ENCODE measurements at places on chromosomes 2 and 18. TPM values are rescaled to one million over a fixed set of nuclear protein-coding genes. Genes with fewer than 3 reads are reported as not detected.

RAB17 gene
- polyA plus RNA-seq: 4.1 TPM

KYNU gene
- 0.67 TPM for polyA plus RNA-seq

ACYP2 gene
- polyA plus RNA-seq: 27.6 TPM

NYAP2 gene
- 0.34 TPM for polyA plus RNA-seq

SPHKAP gene
- 29.8 TPM for polyA plus RNA-seq

MLPH gene
- polyA plus RNA-seq: 1.0 TPM

GPR39 gene
- 0.20 TPM for polyA plus RNA-seq

DES gene
- 5,672 TPM for polyA plus RNA-seq

NEU4 gene
- 7.0 TPM for polyA plus RNA-seq

PIK3C3 gene
- 33.9 TPM for polyA plus RNA-seq

MYO5B gene
- polyA plus RNA-seq: 1.6 TPM

LRRC30 gene
- polyA plus RNA-seq: 4.2 TPM

RPRM gene
- polyA plus RNA-seq: 1.9 TPM

MBOAT2 gene
- polyA plus RNA-seq: 78.3 TPM

REG3G gene
- polyA plus RNA-seq: not detected

TCF23 gene
- 0.49 TPM for polyA plus RNA-seq

FIGN gene
- 2.0 TPM for polyA plus RNA-seq

COLEC12 gene
- polyA plus RNA-seq: 38.7 TPM

IMPA2 gene
- polyA plus RNA-seq: 20.9 TPM

CNGA3 gene
- polyA plus RNA-seq: 0.66 TPM

CBLN2 gene
- polyA plus RNA-seq: not detected

PSD4 gene
- polyA plus RNA-seq: 1.3 TPM

LDLRAD4 gene
- 9.3 TPM for polyA plus RNA-seq

PRSS56 gene
- 3.4 TPM for polyA plus RNA-seq

TMEM127 gene
- polyA plus RNA-seq: 24.6 TPM

STAM2 gene
- polyA plus RNA-seq: 18.7 TPM

SPC25 gene
- 7.5 TPM for polyA plus RNA-seq

MSH6 gene
- 38.1 TPM for polyA plus RNA-seq

RAB6D gene
- 1.2 TPM for polyA plus RNA-seq

MOCOS gene
- 0.14 TPM for polyA plus RNA-seq

ST6GAL2 gene
- polyA plus RNA-seq: 2.5 TPM

ABCG5 gene
- polyA plus RNA-seq: 0.05 TPM

TMEM163 gene
- polyA plus RNA-seq: 0.86 TPM

MC2R gene
- polyA plus RNA-seq: 0.09 TPM

TAF4B gene
- 2.4 TPM for polyA plus RNA-seq

EFEMP1 gene
- 29.9 TPM for polyA plus RNA-seq

MYL12A gene
- 559 TPM for polyA plus RNA-seq

IFIH1 gene
- polyA plus RNA-seq: 2.3 TPM

VWC2L gene
- not detected for polyA plus RNA-seq

SERPINB10 gene
- 0.27 TPM for polyA plus RNA-seq

OR6B2 gene
- not detected for polyA plus RNA-seq

Measured in forelimb muscle (tissue), 1 donor.